ENCODE measurements at places on chromosomes 6 and 20. TPM values are rescaled to one million over a fixed set of nuclear protein-coding genes. Genes with fewer than 3 reads are reported as not detected.
A peak's percentile ranks its signal among the peaks of the same experiment; 100 is the strongest.

The LHFPL5 gene
- not detected for total RNA-seq

The CHRNA4 gene
- not detected for total RNA-seq

- no peak for DNase-seq
- no peak overlapping the region for H3K4me3 ChIP-seq
- no peaks in the 10 kb centered on the region for H3K36me3 ChIP-seq
Observed at GRCh38 chr6:37594895-37595294, 95.2 kb upstream of the CCDC167 start.

- no peaks in the 10 kb centered on the region for H3K36me3 ChIP-seq
- no peaks in the 10 kb centered on the region for H3K4me1 ChIP-seq
- no peak overlapping the region for H3K27ac ChIP-seq
Observed at GRCh38 chr6:56914798-56915658, 39.9 kb upstream of the BEND6 start.

DNA sequence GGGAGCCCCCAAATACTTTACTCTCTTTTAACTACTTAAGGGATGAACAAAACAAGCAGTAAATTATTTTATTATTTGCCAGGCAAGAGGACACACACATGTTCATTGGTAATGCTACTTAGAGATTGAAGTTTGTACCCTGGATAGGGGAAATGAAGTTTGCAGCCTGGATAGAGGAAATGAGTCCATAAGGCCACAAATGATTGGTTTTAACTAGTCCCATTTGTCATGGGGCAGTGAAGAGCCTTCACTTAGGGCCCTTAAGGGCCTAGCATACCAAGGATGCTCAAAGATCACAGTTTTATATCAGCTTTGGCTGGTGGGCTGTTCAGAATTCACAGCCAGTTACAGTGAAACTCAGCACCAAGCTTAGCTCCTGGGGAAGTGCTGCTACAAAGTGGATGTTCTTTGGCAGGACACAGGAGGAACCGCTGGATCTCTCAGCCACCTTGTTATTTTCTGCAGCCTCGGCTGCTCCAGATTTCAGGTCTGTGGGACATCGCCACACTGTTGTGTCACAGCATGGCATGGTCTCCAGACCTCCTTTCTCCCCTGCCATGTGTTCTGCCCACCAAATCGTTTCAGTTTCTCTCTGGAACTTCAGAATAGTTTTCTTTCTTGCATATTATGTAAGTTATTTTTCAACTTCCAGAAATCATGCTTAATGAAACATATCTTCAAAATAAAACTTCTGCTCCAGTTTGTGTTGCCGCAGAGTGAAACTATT lies 41.8 kb downstream of the NCOA7 start:
- H3K36me3 ChIP-seq: no peaks in the 10 kb centered on the region
- no peak overlapping the region for H3K4me3 ChIP-seq
- no peak overlapping the region for H3K27ac ChIP-seq
- DNase-seq: no peak
- peaks cover 9% of the 10 kb centered on the region for H3K4me1 ChIP-seq

DNA sequence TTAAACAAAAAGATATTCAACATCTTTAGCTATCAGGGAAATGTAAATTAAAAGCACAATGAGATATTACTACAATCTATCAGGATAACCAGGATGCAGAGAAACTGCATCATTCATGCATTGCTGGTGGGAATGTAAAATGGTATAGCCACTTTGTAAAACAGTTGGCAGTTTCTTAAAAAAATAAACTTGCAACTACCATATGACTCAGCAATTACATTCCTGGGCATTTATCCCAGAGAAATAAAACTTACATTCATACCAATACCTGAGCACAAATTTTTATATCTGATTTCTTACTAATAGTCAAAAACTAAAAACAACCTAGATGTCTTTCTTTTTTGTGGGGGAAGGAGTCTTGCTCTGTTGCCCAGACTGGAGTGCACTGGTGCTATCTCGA lies 190.3 kb upstream of the TAB2 start:
- H3K27ac ChIP-seq: no peak overlapping the region
- H3K36me3 ChIP-seq: no peaks in the 10 kb centered on the region
- H3K27me3 ChIP-seq: no peaks in the 10 kb centered on the region
- no peak overlapping the region for H3K4me3 ChIP-seq
- no peaks in the 10 kb centered on the region for H3K4me1 ChIP-seq

DNA sequence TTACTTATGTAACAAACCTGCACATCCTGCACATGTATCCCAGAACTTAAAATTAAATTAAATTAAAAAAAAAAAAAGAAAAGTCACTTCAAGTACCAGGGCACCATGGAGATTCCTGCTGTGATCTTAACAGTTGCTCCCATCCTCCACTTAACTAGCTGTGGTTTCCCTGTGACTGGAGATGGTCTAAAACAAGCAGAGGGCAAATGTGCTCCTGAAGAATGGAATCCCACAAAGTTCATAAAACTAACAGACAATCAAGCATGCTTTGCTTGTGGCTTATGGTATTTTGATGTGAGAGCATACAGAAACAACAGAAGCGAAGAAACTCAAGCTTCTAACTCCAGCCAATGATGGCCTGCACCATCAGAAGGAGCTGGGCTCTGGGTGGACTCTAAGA lies 153.6 kb upstream of the KCNK16 start:
- H3K27ac ChIP-seq: no peak overlapping the region
- H3K4me1 ChIP-seq: no peaks in the 10 kb centered on the region
- no peak for DNase-seq
- H3K27me3 ChIP-seq: no peaks in the 10 kb centered on the region
- no peak overlapping the region for H3K4me3 ChIP-seq
- H3K36me3 ChIP-seq: no peaks in the 10 kb centered on the region

DNA sequence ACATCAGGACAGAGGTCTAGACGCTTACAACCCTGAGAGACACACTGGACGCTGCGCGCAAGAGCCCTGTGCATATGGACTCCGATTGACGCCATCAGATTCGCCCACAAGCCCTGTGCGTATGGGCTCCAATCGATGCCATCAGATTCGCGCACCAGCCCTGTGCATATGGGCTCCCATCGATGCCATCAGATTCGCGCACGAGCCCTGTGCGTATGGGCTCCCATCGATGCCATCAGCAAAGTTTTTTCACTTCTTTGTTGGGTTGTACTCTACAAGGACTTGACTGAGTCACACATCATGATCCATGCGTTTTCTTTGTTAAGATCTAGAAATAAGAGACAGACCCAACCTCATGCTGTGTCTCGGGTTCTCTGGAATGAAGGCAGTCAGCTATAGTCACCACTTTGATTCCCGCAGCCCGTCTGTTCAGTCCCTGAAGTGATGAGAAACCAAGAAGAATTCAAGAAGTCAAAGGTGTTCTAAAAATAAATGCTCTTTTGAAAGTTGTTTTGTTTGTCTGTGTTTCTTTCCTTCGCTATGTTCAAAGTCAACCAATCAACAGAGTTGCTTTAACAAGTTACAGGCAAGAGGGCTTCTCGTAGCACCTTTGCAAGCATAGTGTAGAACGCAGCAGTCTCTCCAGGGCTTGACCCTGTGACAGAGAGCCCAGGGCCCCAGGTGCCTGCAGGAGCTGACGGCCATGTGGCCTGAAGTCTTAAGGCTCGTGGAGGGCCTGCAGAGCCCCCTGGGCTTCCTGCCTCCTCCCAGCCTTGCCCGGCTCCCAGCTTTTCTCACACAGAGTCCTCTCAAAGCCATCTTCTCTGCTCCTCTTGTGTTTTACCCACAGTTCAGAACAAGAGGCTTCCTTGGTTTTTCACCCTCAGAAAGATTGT lies 7.9 kb downstream of the RPS6KA2 start:
- DNase-seq: peak; percentile 52
- H3K4me1 ChIP-seq: peaks cover 2% of the 10 kb centered on the region
- H3K36me3 ChIP-seq: peaks cover 4% of the 10 kb centered on the region
- H3K4me3 ChIP-seq: no peak overlapping the region
